ENCODE measurements at places on chromosomes 7 and 10.

GRCh38 chr10:129329385-129330055, 137.5 kb upstream of the MGMT start:
- no peak for DNase-seq

DNA sequence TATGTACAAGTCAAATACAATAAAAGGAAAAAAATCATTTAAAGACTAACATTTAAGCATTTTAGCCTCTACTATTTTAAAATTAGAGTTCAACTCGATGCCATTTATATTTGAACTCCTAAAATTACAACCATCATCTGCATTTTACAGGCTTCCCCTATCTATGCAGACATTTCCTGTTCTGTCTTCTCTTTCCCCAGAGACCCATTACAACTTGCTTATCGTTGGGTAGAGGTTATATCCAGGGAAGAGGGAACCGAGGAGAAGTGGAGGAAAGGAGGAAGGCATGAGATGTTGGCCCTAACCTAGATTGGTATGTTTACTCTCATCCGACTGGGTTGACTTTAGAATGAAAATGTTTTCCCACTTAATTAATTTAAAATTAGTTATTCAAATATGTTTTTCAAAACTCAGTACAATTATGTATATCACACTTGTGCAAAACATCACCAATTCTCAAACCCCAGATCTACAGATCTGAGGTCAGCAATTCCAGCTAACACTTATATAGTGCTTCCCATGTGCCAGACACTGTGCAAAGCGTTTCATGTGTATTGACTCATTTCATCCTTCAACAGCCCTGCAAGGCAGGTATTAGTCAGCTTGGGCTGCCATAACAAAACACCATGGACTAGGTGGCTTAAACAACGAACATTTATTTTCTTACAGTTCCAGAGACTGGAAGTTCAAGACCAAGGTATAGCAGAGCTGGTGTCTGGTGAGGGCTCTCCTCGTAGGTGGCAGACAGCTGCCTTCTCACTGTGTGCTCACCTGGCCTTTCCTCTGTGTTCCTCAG, 27.3 kb upstream of the HERPUD2 start:
- DNase-seq: no peak

GRCh38 chr10:127353544-127353943, 157.2 kb upstream of the INSYN2A start:
- no peak for DNase-seq

DNA sequence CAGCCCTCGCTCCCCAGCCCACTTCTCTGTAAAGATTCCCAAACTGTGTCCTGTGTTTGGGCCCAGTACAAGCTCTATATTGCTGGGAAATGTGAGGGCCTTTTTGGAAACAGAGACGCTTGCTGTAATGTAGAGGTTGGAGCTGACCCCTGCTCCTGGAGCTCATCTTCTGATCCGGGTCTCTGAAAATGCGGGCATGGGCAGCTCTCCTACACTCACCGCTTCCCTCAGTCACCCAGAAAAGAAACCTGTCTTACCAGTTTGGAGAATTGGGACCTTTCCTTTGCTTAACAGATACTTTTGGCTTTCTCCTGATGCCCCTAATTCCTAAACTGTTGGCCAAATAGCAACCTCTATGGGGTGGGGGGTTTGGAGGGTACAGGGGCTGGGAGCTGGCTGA, 18.2 kb downstream of the BAG3 start:
- DNase-seq: no peak

GRCh38 chr7:33893377-33893776, 12.0 kb upstream of the BMPER start:
- no peak for DNase-seq

GRCh38 chr10:130954326-130954905, 357.1 kb downstream of the TCERG1L start:
- DNase-seq: no peak

- no peak for DNase-seq
Measured at GRCh38 chr7:7426676-7427075, 109.0 kb downstream of the COL28A1 start.

DNA sequence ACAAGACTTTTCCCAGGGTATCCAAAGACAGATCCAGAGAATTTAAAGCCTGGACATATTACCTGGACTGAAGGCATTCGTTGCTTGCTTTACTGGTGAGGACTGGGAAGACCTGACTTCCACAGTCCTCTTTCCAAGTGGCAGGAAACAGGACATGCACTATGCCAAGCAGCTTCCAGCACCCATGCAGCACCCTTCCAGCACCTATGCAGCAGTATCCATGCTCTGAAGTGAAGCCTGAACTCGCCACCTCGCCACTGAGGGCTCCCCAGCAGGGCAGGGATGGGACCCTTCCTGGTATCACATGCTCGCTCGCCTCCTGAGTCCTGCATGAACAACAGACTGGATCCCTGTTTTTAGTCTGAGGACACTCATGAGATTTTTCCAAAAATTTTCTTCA, 189.9 kb upstream of the KLF14 start:
- no peak for DNase-seq

DNA sequence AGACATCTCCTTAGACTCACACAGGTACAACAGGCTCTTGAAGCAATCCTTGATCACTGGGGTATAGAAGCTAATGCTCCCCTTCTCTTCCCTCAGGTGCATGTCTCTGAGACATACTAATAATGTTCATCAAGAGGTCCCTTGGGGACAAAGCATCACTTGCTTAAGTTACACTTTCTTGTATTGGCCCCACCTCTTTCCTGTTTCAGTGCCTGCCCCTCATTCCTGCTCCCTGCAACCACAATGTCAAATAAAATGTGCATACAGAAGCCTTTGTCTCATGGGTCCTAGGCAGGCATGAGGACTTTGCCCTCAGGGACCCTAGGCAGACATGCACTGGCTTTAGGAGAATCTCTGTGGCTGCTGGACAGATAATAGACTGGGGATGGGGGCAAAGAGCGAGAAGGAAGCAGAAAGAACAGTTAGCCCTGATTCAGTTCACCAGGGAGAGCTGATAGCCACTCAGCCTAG, 175.0 kb upstream of the NPY start:
- DNase-seq: peak; percentile 8

DNA sequence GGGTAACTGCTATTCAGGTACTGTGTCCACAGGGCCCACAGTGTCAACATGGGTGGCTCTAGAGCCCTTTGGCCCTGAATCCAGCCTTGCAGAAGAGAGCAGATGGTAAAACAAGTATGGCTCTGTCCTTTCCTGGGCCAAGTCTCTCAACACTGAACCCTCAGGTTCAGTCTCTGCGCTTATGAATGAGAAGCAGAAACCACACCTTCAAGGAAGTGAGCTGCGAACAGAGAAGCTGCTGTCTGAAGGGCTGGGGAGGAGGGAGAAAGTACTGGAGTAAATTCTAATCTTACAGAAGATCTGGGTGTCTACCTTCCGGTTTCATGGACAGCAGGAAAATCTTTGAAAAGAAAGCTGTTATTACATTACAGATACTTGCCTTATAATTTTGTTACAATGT, 4.1 kb downstream of the TBRG4 start:
- no peak for DNase-seq

DNA sequence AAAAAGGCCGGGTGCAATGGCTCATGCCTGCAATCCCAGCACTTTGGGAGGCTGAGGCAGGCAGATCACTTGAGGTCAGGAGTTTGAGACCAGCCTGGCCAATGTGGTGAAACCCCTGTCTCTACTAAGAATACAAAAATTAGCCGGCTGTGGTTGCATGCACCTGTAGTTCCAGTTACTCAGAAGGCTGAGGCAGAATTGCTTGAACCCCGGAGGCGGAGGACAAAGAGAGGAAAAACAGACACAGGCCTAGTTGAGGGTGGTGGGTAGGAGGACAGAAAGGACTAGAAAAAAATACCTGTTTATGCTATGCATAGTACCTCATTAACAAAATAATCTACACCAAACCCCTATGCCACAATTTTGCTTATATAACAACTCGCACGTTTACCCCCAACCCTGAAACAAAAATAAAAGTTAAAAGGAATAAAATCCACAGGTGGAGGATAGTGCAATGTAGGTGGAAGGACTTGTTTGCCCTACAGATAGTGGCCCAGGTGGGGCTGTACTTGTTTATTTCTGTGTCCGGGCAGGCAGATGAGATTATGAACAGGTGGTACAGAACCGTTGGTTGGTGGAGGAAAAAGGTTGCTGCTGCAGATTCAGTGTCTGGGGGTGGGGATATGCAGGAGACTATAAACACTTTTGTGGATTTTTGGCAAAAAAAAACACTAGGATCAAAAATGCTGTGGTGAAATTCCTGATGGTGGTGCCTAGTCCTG, 5.1 kb downstream of the ZNF680 start:
- DNase-seq: no peak

- DNase-seq: no peak
Measured at GRCh38 chr7:122543891-122544290, 155.0 kb downstream of the RNF133 start.

- DNase-seq: no peak
Measured at GRCh38 chr10:22643116-22643515, 71.3 kb downstream of the PIP4K2A start.

DNA sequence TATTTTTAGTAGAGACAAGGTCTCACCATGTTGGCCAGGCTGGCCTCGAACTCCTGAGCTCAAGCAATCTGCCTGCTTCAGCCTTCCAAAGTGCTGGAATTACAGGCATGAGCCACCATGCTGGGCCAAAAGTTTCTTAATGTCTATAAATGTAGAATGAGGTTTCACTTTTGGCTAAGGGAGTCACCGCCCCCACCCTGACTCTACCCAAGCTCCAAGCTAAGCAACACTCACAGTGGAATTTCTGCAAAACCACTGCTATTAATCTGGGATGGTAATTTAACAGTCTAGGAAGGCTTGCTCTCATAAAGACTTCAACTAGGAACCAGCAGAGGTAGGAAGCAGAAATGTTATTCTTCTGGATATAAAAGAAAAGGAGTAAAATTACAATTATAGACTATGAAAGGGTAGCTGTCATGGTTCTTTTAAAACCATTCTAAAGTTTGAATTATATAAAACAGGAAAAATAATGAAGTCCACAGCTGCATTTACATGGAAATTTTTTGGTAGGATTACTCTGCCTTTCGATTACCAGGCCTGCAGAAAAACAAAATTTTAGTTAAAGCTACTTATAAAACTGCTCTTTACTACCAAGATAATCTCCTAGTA, 211.6 kb downstream of the SFMBT2 start:
- DNase-seq: no peak

DNA sequence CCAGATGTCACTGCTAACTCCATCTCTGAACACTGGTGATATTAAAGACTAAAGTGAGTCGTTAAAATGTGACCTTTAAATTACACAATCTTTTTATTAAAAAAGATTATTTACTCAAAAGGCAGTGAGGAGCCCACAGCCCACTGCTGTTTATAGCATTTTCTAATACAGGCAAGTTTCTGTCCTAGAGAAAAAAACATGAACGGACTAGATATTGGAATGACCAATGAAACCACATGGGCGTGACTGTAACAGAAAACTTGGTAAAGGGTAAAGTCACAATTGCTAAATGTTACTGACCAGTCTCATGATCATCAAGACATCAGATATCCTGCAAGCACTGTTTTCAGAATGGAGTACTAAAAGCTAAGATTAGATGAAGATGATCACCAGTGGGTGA, 78.7 kb downstream of the FEZF1 start:
- DNase-seq: no peak

DNA sequence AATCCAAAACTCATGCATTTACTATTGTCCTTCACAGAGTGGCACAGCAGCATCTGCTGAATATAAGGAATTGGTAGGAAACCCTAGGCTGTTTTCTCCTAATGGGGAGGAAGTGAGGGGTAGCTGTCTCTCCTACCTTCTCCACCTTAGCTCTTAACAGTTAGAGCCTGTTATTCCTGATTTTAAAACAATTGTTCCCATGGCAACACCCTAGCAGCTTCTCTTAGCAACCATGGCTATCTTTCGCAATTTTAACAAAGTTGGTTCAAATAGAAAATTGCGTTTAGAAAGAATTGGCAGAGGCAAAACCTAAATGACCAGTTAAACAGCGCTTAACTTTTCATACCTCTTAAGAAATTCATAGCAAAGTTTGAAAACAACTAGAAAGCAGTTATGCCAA, 603.4 kb upstream of the AUTS2 start:
- DNase-seq: no peak

DNA sequence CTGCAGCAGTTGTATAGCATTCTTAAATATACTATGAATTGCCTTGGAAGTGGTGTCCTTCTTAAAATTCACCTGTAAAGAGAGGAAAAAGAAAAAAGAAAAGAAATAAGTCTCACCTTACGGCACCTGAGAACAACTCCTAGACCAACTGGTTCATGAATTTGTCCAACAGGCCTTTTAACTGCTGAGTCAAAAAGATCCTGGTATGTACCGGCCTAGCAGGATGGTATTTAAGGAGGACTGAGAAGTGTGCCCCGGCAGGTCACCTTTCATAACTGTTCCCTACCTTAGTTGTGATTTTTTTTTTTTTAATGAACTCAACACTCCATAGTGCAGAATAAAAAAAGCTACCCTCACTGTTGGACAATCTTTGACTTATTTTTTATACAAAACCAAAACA, 25.8 kb downstream of the STN1 start:
- no peak for DNase-seq

DNA sequence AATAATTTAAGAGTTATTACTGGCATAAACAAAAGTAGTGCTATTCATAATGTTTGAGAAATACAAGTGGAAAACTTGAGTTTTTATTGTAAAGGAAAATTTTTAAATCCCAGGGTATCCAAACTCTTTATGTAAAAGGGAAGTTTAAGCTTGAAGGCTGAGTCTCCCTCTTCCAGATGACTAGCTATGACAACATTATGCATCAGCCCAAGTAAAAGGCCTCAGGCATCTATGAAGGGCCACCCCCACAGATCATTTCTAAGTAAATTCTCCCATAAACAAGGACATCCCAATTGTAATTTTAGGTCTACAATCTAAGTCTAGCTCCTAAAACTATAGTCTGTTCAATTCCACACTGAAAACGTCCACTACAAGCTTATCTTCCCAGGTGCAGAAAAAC, 166.2 kb upstream of the STEAP1 start:
- DNase-seq: no peak

DNA sequence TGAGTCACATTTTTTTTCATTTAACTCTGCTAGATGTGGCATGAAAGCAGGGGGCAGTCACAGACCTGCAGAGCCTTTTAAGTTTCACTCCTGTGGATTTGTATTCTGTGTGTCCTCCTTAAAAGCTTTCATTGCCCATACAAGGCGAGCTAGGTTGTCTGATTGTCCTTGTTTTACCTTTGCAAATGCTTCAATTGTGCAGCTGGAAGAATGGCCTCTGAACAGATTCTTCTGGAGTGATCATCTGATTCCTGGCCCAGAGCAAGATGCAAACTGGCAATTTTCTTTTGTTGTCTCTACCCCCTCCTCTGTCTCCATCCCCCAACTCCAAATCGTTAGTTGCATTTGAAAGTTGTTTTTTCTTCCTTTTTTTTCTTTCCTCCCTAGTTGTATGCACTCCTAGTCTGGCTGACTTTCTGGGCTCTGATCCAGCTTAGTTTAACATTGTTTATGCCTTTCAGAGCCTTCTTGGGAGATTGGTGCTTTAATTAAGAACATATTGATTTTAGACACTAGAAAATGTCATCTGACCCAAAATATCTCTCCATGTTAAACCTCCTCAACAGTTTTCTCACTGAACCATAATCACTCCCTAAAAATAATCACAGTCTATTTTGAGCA, 150.2 kb downstream of the REEP3 start:
- no peak for DNase-seq

- no peak for DNase-seq
Measured at GRCh38 chr10:46534828-46535524, 21.5 kb downstream of the GPRIN2 start.

Data from NCI-H526 (cell line).